ENCODE measurements at places on chromosomes 4 and X. TPM values are rescaled to one million over a fixed set of nuclear protein-coding genes. Genes with fewer than 3 reads are reported as not detected.

- no peak for DNase-seq
Observed at GRCh38 chrX:46577221-46578005, 3.8 kb downstream of the CHST7 start.

- DNase-seq, result peak; percentile 4
Observed at GRCh38 chr4:31291238-31291637, 571.1 kb downstream of the PCDH7 start.

DNA sequence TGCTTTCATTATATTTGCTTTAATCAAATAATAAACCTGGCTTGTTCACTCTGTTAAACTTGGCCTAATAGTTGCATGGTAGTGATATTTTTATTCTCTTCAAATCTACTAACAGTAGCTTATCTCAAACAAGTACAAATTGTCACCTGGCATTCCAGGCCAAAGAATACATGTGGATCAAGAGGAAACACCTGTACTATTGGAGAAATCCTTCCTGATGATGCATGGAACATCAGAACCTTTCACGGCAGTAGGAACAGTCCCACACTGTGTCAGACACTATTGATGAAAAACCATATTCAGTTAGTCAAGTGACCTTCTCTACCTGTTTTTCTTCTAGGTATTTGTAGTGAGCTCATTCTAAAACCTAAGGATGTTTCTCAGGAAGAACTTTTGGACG lies 17.0 kb downstream of the MTHFD2L start:
- DNase-seq, result no peak

GRCh38 chrX:56813318-56813837 lies 84.3 kb downstream of the NBDY start:
- DNase-seq, result no peak

DNA sequence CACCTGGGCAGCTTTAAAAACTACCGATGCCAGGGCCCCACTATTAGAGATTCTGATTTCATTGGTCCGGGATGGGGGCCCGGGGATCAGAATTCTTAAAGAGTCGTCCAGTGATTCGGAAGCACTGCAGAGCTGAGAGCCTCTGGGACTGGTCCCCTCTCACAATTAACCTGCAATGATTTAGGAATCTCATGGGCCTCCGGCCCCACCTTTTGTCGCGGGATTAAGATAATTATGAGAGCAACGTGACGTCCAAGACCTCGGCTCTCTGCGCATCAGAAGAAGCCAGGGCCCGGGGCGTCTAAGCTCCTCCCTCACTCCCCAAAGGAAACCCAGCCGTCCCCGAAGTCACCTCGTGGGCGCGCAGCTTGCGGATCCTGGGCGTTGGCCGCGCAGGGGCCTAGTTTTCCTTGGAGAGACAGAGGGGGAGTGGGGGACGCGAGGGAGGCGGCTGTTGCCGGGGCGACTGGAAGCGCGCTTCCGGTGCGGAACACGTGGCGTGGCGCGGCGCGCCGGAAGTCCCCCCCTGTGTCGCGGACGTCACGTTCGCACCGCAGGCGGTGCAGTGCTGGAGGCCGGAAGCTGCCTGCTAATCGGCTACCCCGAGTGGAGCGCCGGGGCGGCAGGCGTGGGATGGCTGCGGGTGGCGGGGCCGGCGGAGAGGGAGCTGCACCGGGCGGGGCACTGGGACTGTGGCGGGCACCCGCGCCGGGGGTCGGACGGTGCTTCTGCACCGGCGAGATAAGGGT lies at the start of gene GEMIN8:
TSS of gene GEMIN8 (minus strand) at position 468 of the 749 bp plus-strand sequence. CDS start 8,414 bp downstream, outside the sequence.
- DNase-seq, result peak; percentile 90

GRCh38 chrX:16718824-16719333 lies 533 bp upstream of the SYAP1 start:
- DNase-seq, result no peak

DNA sequence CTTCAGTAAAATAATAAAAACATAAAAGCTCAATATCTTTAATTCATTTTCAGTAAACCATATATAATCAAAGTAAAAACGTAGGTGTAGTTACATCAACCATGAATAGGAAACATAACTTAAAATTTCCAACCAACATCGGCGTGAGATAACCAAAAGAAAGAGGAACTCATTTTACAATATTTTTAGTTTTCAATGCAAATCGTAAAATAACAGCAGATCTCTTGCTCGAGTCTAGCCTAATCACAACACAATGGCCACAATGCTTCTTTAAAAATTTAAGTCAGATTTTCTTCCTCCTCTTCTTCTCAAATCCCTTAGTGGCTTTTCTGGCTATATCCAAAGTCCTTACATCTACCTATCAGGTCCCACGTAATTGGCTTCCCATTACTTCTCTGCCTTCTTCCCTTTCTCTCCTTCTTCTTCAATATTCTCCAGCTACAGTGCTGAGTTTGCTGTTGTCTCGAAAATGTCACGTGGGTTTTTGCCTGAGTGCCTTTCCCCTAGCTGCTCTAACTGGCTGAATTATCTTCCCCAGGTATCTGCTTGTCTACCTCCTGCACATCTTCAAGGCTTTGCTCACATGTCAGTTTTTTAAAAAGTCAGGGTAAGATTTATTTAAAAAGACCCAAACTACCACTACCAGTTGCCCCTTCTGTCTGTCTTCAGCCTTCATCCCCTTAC lies 90.9 kb upstream of the BANK1 start:
- DNase-seq, result no peak

DNA sequence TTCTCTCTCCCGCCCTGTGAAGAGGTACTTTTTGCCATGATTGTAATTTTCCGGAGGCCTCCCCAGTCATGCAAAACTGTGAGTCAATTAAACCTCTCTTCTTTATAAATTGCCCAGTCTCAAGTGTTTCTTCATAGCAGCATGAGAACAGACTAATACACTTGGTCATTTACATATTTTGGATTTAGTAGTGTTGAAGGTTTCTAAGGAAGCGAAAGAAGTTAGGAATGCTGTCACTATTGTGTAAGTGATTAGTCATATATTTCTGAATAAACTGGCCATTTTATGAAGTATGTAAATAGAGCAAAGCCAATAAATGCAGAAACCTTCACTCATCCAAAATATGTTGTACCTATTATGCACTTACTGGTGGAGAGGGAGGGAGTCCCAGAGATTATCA lies 34.4 kb upstream of the GK2 start:
- DNase-seq, result no peak

- DNase-seq, result no peak
Observed at GRCh38 chr4:42543762-42544161, 113.1 kb downstream of the ATP8A1 start.

- no peak for DNase-seq
Observed at GRCh38 chrX:103373581-103373980, 2.8 kb upstream of the BEX3 start.

DNA sequence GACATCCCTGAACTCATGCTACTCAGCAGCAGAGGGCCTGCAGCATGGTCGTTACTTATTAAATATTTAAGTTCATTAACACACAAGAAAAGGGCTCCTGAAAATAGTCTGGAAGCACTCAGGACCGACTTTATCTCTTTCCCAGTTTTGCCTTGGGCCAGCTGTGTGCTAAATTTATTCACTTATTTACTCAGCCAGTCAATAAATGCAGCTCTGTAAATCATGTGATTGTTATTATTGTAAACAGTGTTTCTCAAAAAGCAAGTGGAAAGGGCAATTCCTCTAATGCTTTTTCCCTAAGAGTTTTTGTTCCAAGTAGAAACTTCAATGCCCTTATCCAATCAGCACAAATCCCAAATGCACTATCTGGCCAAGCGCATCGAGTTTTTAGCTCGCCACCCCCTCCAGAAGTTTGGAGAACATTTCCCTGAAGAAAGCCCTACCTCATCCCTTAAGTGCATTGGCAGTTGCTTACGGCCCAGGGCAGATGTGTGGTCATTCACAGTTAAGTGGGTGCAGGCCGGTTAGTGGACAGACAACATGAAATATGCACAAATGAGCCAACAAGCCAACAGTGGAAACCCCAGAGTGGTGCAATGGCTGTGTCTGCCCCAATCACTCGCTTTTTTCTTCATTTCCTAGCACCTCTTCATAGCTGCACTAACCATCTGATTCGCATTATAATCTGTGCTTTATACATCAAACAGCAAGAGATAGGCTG lies 125.8 kb downstream of the SMIM20 start:
- no peak for DNase-seq

GRCh38 chr4:170234800-170235199 lies 145.0 kb upstream of the AADAT start:
- DNase-seq, result no peak

DNA sequence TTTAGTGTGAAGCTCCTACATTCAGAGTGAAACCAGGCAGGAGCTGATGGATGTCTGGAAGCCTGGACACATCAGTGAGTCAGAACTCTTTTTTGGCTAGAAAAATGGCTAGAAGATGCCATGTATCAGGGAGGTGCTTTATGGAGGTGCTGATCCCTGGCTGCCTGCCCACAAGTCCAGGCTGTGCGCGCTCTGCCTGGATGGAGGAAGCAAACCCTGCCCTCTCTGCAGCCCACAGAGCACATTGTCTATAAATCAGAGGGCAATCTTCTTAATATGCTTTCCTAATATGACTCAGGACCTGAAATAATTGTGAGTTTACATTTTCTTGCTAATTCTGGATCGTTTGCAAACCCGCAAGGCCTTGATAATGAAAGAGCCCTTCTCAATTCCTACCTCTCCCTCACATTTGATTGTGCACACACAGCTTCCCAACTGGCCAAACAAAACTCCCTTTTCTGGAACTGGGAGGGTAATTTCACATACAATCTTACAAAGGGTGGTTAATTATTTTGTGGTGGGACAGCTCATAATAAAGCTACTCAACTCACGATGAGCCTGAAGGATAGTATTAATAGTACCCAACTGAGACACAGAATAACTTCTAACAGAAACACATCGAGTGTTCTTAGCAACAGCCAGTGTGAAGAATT lies 11.7 kb downstream of the MFAP3L start:
- DNase-seq, result no peak

- DNase-seq, result no peak
Observed at GRCh38 chr4:3307891-3308575, 15.2 kb downstream of the RGS12 start.

GRCh38 chr4:7227008-7227407 lies 34.7 kb downstream of the SORCS2 start:
- no peak for DNase-seq

- DNase-seq, result no peak
Observed at GRCh38 chrX:66200050-66200664, 36.1 kb downstream of the HEPH start.

GRCh38 chr4:143207555-143207954 lies 22.8 kb downstream of the USP38 start:
- no peak for DNase-seq

- no peak for DNase-seq
Observed at GRCh38 chr4:148004228-148004857, 272.5 kb downstream of the ARHGAP10 start.

DNA sequence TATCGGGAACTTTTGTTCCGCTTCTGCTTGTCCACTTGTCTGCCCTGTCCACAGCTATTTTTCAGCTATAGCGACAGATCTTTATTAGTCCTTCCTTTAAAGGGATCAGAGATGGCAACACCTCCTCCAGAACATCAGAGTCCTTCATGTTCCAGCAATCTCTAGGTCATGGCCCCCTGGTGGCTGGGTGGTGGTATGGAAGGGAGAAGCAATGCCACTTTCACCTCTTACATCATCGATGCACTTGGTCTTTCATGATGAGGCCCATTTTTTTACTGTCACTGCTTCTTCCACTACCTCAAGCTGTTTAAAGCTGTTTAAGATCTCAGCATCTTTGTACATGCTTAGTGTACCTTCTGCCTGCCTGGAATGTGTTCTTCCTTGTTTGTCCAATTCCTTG lies 106.7 kb downstream of the ARHGAP6 start:
- DNase-seq, result no peak

- no peak for DNase-seq
Observed at GRCh38 chrX:111504941-111505340, 6.5 kb upstream of the SERTM2 start.

DNA sequence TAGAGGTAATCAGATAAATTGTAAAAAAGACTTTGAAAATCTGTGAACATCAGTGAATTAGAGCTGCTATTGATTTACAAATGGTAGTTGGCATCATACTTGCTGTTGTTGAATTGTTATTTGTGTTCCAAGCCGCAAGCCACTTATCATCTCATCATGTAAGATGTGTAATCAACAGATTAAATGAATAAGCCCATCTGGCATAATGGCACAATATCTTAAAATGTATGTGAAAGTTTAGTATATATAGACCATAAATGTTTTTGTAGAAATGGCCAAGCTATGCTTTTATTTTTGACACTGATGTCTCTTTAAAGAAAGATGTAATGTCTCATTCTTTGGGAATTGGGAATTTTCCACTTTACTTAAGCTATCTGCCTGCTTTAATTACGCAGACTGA lies 682.6 kb upstream of the GNPDA2 start:
- no peak for DNase-seq

DNA sequence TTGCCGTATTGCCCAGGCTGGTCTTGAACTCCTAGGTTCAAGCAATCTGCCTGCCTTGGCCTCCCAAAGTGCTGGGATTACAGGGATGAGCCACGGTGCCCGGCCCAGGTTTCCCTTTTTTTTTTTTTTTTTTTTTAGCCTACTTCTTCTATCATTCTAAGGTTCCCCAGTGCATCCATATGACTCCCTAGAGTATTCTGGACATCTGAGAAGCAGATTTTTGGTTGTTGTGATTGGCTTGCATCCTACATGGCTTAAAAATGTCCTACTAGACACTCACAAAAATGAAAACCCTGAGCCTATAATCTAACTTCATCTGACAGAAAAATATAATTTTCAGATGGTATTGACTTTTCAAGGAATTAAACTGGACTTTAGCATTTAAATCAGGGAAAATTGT lies 41.7 kb downstream of the SMIM14 start:
- no peak for DNase-seq

DNA sequence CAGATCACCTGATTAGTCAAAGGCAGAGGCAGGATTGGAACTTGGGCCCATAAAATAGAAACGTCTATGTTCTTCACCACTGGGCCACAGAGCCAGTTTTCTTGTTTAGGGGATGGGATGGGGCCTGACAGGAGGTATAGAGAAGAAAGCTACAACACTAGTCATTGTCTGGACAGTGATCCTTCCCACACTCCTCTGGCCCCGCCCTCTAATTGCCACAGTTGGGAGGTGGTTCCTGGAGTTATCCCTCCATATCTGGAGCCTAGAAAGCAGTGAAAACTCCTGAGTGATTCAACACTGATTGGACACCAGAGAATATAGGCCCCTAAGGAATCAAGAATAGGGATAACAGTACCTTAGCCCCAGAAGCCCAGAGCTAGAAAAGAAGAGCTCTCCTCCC lies 22.9 kb downstream of the RASL11B start:
- DNase-seq, result no peak

- DNase-seq, result no peak
Observed at GRCh38 chr4:180542445-180543100, 1700.6 kb upstream of the TENM3 start.

CMC4 gene
- polyA plus RNA-seq, result 12.6 TPM

NCAPG gene
- 35.6 TPM for polyA plus RNA-seq

RBMX gene
- 532 TPM for polyA plus RNA-seq

COL4A6 gene
- polyA plus RNA-seq, result 17.8 TPM

HPGD gene
- 105 TPM for polyA plus RNA-seq

NEXMIF gene
- polyA plus RNA-seq, result 0.13 TPM

ADH1B gene
- 1,007 TPM for polyA plus RNA-seq

CXCL3 gene
- 1.2 TPM for polyA plus RNA-seq

SMIM10 gene
- polyA plus RNA-seq, result 6.5 TPM

NEUROG2 gene
- not detected for polyA plus RNA-seq
